Stimulated activated CD4-positive, alpha-beta T cell treated with anti-CD3 and anti-CD28 coated beads, Interleukin-4, amount 100 ng/mL, for 1 hour (primary cell): ENCODE measurements at places on chromosomes 6 and 20.

GRCh38 chr6:74734901-74735300 lies 471.0 kb downstream of the COL12A1 start:
- no peak for DNase-seq

DNA sequence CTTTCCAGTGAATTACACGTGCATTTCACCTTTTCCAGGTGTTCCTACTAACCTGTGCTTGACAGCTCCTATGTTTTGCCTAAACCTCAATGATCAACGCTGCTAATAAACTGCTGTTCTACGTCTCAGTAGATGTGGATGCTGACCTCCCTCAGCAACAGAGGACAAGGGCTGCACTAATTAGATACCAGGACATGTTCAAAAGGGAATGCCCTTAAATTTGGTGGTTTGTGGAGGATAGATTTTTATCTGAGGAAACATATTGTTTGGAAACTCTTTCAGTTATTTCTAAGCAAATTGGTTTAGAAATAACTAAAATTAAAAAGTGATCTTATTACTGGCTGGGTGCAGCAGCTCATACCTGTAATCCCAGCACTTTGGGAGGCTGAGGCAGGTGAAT lies 19.1 kb upstream of the ZDHHC14 start:
- DNase-seq, result no peak

GRCh38 chr20:12264711-12265110 lies 347.0 kb downstream of the BTBD3 start:
- DNase-seq, result no peak

GRCh38 chr6:1940381-1940780 lies 305.0 kb downstream of the GMDS start:
- no peak for DNase-seq

DNA sequence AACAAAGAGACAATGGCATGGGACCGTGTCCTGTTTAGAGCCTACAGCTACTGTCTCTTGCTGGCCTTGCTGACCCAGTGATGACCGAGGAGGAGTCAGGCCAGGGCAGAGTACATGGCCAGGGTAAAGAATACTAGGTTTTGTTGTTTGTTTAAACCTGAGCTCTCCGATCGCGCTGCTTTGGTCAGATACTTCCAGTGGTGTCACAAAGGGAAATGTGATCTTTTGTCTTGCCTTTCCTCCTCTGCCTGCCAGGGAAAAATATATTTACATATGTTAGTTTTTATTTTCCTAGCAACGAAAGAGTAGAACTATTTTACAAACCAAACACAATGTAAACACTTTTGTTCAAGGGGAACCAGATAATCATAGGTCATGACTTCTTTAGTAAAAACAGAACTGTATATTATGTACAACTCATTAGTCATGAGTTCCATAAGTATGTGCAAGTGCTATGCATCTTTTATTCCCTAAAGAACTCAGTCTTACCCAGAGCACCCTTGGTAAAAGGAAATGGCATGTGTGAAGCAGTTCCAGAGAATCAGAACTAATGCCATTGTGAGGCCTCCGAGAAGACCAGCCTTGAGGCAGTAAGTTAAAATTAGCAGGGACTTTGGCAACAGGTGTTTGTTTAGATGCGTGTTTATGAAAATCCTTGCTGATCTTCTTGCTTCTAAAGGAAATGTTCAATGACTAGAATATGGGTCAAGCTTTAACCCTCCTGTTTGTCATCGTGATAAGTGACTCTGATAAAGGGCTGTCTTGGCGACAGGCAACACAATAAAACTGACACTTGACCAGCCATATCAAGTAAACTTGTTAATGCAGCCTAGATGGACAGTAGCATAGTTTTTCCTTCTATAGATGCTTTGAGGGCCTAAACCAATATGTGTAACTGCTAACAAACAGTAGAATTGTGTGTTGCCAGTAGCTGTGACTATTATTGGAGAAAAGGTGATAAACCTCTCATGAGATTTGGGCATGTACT lies 204.6 kb downstream of the NKAIN2 start:
- DNase-seq, result no peak
